ENCODE measurements at places on chromosomes 1 and 21.

DNA sequence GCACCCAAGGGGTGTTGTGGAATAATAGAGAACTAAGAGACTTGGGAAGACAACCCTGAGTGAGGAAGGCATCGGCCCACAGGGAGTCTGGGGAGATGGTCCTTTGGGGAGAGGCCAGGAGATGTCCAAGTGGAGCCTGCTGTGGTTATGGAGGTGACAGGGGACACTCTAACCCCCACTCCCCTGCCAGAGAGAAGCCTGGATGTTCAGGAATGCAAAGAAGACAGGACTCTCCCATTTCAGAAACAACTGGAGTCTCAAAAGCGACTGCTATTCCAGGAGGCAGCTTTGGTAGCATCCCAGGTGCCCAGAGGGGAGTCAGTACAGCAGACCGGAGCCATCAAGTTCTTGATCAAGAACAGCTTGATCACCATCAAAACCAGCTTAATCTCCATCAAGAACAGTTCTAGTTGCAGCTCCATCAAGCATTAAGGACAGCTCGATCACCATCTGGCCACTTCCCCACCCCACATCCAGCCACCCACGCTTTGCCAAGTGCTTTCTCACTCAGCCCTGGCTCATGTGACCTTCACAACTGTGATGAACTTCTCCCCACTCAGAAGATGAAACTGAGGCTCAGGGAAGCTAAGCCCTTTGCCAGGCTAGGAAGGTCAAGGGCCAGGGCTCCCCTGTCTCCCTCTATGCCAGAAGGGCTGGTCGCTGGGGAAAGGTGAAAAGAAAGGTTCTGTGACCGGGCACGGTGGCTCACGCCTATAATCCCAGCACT lies 743 bp downstream of the CD52 start:
- DNase-seq: no peak

- DNase-seq: peak; percentile 28
These were observed 55.5 kb downstream of the GABPA start for GRCh38 chr21:25790122-25790877.

DNA sequence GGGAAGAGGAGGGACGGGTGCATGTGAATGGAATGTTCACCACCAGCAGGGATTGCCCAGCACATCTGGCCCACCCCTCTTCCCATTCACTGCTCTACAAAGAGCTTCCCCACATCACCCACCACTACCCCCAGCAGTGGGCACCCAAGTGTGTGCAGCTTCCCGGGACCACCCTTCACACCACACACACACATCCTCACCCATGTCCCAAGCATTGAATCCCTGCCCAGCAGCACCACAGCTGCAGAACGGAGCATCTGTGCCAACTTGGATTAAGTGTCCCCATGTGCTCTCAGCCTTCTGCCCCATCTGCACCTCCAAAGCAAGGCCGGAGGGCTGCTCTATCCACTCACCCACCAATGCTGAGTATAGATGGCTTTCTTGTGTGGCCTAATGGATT lies 141.4 kb downstream of the PSMG1 start:
- no peak for DNase-seq

- DNase-seq: peak; percentile 55
These were observed 9.1 kb downstream of the ITGB2 start for GRCh38 chr21:44911384-44912157.

DNA sequence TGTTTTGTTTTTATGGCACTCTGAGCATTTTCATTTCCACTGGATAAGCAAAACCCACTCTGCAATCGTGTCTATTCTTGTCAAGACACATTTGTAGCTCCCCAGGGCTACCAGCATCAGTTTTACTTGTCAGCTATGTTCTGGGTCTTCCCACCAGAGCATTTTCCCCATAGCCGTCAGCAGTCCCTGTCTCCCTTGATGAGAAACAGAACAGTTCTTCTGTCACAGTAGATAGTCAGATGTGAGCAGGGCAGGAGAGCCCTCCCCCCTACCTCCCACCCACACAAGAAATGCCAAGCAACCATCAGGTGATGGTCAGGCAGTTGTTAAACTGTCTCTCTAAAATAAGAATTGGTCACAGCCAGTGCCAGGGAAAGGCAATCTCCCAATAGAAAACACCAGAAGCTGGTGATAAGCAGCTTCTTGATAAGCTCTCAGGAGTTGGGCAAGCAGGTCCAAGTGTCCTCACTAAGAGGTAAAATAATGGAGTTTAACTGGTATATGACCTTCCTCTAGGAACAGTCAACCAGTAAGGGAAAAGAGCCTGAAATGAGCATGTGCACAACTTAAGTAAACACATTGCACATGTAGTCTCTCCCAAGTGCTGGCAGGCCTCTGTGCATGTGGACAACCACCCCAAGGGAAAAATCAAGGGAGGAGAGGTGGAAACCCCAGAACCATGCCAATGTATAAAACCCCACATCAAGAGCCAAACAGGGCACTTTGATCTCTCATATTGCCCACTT lies 208.2 kb downstream of the S1PR1 start:
- DNase-seq: no peak

DNA sequence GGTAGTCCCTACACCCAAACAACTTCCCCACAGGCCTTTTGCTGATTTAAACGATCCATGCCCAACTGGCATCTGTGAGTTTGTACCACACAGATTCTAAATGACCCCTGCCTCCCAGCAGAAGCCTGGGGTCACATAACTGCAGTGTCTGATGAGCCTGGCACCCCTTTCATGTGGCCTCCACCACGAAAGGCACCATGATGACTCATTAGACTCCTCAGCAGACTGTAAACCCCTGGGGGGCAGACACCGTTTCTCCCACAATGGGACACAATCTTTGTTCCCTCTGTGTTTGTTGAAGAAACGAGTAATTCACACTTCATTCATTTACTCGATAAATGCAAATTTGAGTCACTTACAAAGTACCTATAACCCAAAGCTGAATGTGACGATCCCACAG lies 81.6 kb downstream of the CCDC185 start:
- no peak for DNase-seq

- no peak for DNase-seq
These were observed 128.0 kb upstream of the DPYD start for GRCh38 chr1:98048751-98049325.

DNA sequence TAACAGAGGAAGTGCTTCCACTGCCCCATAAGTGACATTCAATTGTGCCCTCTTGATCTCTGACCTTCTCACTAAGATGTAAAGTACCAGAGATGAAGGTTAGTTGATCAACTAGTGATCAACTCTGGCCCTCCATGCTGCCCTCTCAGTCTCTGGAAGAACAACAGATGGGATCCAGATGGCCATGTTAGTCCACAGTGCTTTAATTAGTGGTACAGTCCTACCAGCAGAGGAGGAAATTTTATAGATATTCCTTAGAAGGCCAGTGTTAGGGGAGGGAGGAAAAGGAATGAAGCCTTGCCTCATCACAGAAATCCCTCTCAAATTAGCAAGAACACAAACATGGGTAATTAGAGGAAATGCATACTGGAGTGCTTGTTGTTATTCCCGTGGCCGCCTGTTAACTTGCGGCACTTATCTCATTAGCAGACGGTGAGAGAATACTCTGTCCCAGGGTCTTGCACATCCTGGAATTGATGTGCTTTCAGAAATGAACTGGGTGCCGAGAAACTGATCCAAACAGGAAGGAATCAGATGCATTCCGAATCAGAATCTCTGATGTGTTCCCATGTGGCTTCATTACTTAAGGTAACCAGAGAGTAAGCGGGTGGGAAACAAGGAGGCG lies 91.1 kb upstream of the RGS4 start:
- no peak for DNase-seq

DNA sequence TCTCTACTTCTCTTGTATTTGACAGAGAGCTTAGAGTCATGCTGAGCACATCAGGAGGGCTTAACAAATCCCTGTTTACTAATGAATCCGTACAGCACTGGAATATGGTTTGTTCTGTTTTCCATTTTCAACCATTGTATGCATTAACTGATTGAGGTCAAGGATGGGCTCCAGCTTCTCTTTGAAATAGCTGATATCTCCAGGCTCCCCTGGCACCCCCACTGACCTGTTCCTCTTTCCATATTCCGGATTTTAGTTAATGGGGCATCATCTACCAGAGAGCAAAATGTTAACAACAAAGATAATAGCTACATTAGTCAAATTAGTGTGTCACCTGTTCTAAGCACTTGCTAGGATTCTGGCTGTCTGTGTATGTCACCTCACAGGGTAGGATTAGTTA lies 57.6 kb downstream of the NENF start:
- DNase-seq: no peak

DNA sequence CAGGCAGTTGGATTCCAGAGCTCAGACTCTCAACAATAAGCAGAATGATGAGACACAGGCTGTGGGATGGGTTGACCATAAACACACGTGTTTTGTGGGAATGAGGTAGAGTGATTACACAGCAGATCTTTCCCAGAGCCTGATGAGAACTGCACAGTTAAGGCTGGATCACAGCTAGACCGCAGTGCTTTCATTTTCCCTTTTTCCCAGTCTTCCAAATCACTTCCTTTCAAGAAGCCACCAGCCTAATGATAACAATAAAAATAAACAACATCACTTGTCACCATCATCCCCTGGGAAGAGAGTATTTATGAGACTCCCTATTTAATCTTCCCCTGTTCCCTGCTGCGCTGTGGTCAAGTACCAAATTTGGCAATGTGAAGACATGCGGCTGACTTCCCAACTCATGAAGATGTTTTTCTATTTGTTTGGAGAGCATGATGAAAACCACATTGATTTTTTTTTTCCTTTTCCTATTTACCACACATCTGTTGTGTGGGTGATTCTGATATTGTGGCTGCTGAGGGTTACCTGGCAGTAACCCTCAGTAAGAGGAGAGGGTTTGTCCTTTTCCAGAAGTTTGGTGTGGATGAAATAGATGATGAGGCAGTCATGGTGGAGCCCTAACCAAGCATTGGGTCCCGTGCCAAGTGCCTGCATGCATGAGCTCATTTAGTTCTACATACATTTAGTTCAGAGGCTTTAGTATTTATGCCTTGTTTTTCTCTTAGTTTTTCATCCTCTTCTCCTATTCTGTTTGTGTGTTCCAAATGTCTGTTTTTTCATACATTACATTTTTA lies 248.9 kb upstream of the HOOK1 start:
- DNase-seq: no peak

- no peak for DNase-seq
These were observed 53.7 kb downstream of the PLD5 start for GRCh38 chr1:242470774-242471173.

DNA sequence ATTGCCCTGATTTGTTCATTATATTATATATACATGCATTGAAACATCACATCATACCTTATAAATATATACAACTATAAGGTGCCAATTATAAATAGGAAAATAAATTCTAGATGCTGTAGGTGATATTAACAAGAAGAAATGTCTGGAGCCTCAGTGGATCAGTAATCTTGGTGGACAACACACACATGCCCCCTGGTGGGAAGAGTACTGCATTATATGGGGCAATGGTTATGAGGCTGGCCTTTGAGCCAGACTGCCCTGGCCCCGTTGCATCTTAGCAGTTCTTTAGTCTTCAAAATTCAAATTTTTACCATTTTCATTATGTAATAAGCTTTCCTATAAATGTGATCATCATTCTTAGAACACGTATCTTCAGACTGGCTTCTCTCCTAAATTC lies 335.0 kb upstream of the GREM2 start:
- DNase-seq: no peak

DNA sequence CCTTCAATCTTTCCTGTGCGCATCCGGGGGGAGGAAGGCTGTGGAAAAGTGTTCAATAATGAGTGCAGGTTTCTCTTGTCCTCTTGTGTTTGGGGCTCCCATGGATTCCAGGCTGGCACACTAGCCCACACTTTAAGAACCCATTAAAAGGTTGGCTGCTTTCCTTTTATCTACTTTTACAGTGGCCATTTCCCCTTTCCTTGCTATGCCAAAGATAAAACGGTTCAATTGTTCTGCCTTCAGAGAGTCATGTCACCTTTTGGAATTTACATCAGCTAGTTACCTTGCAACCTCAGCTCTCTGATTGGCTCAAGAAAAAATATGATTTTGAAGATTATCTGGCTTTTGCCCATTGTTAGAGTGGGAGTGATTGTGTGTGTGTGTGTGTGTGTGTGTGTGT lies 182.3 kb downstream of the SDCCAG8 start:
- DNase-seq: no peak

- DNase-seq: no peak
These were observed 1.0 kb downstream of the PDXK start for GRCh38 chr21:43719748-43720538.

DNA sequence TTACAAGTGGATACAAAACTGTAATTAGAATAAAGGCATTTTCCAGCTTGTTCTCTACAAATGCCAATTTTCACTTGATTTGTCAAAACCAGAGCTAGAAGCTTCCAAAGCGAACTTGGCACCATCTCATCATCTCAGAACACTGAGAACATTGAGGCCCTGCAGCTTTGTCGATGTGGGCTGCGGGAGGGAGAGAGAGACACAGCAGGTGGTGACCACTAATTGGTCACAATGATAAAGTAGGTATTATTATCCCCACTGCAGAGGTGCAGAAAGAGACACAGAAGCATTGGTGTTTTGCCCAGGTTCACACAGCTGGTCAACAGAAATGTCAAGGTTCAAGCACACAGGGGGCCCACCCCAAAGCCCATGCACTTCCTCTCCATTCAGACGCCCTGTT lies 72.2 kb upstream of the KRTAP19-8 start:
- no peak for DNase-seq

DNA sequence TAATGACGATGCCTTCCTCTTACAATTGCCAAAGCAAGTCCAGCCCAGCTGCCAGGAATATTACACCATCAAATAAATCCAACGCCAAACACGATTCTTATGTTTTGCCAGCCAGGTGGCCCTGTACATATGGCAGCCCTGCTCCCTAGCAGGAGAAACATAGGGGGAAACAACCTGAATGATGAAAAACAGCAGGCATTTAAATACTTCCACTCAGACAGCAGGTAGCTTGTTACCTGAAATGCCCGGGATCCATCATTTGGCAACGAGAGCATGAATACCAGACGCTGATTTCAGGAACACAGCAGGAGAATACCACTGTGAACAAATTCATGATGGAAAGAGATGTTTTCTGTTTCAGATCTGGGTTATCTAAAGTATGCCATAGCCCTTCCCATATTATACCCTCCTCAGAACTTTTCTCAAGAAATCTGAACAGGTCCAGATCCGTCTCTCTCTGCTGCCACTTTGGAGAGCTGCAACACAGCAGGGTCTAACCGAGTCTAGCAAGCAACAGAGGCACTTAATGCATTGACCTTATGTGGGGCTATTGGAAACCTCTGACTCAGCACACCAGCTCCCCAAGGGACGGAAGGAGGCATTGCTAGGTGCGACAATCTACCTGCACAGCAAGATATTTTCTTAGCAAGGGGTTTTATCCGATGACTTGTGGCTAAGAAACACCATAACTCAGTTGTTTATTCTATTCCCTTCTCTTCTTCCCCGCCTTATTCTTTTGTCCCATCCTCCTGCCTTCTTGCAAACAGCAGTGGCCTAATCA lies 166.3 kb downstream of the BARHL2 start:
- no peak for DNase-seq

GRCh38 chr21:32336711-32337110 lies 38.1 kb downstream of the MRAP start:
- DNase-seq: no peak

DNA sequence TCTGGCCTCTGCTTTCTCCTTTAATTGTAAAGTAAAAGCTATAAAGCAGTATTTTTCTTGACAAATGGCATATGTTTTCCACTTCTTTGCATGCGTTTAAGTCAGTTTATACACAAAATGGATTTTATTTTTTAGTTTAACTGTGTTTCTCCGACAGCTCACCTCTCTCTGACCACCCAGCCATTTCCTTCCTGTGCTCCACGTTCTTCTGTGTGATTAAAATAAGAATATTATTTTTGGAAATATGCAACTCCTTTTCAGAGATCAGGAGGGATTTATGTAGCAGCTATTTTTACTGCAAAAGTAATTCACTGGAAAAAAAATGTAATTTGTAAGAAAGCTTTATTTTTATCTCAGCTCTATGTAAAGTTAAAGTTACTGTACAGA lies 18.0 kb downstream of the ETS2 start:
- no peak for DNase-seq

- no peak for DNase-seq
These were observed 8.3 kb upstream of the TMEM269 start for GRCh38 chr1:42776502-42776901.

Data from dermis microvascular lymphatic vessel endothelial cell (primary cell).